ENCODE measurements at places on chromosomes 12 and 14.

GRCh38 chr14:56905282-56905681 lies 95.0 kb upstream of the OTX2 start:
- DNase-seq: no peak

GRCh38 chr14:35565871-35566464 lies 32.0 kb downstream of the INSM2 start:
- DNase-seq: no peak

DNA sequence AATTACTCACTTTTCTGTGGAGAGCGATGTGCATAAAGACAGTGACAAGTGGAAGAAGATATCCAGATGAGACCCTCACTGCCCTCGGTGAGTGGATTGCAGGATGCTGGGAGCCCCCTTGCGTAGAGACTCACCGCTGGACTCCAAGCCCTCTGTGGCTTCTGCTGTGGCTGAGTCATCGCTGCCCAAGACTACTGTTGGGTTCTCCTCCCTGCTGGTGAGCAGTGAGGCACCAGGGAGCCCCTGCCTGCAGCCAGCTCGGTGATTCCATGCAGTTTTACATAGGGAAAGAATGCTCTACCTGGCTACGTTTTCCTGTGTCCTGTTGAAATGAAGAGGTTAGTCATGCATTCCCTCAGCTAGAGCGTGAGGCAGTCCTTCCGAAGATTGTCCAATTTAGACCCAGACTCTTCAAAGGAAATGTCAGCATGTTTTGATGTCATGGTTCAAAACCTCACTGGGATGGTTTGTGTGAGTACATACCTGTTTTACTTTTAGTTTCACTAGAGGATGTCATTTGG lies 28.2 kb downstream of the TRAF3 start:
- no peak for DNase-seq

DNA sequence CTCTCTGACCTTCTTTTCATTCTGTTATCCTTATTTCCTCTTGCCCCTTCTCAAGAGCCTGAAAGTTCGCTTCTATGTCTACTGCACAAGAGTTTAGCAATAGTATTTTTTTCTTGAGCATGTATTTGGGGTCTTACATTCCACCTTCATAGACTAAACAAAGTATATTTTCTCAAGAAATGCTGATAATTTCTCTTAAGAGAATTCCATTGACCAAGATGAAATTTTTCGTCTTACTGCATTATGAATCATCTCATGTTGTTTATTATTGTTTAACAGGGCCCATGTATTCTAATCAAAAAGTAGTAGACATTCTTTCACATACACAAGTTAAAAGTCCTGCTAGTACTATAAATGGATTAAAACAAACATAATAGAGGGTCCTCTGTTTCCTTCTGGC lies 219.3 kb downstream of the C12orf50 start:
- no peak for DNase-seq

DNA sequence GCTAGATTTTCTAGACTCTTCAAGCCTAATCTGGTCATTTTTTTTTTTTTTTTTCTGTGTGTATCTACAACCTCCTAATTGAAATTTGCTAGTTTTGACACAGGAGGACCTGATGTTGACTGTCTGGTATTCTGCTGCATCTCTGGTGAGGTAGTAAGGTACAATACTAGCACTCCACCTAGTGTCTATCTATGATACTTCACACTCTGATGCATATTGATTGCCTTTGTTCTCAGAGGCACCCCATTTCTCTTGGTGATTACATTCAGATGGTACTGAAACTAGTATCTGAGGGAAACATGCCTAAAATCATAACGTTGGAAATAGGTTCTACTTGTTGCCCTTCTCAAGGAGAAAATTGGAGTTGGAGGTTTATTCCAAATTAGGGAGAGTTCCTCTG lies 930.5 kb upstream of the NOVA1 start:
- no peak for DNase-seq

- no peak for DNase-seq
Observed at GRCh38 chr12:83092129-83092528, 405.4 kb downstream of the TMTC2 start.

- DNase-seq: no peak
Observed at GRCh38 chr12:122471324-122472226, 29.2 kb downstream of the ZCCHC8 start.

DNA sequence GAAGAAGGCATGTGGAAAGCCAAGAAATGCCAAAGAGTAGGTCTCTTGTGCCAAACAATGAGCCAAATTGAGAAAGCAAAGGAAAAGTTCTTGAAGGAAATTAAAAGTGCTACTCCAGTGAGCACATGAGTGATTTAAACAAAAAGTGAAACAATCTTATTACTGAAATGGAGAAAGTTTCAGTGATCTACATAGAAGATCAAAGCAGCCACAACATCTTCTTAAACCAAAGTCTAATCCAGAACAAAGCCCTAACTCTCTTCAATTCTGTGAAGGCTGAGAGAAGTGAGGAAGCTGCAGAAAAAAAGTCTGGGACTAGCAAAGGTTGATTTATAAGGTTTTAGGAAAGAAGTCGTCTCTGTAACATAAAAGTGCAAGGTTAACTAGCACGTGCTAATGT lies 259.6 kb downstream of the FLRT2 start:
- DNase-seq: no peak

GRCh38 chr12:122722387-122722786 lies 5.8 kb upstream of the HCAR3 start:
- no peak for DNase-seq

GRCh38 chr14:74984236-74985027 lies 18.3 kb upstream of the EIF2B2 start:
- DNase-seq: no peak

GRCh38 chr12:22459838-22460490 lies 84.4 kb downstream of the C2CD5 start:
- DNase-seq: no peak

DNA sequence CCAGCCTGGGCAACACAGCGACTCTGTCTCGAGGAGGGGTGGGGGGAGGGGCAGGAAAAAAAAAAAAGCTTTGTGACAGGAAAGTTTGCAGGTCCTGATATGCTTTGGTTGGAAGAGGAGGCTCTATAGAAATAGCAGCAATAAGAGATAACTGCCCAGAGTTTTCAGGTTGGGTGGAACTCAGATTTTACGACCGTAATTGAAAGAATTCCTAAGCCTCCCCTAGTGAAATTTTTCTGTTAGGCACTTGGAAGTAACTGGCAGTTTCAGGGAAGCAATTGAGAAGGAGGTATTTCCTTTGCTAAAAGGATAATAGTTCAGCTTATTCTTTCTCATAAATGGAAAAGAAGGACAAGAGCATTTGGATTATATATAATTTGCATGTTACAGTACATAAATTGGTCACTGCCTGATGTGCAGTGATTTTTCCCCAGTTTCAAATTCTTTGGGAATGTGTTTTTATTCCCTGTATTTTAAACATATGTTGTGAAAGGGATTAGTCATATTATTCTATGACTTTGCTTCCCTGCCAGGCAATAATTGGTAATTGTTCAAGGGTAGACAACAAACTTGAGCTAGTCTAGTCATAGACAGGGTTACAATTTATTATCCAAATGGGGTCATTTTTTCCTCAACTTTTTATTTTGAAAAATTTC lies 452.8 kb downstream of the AEBP2 start:
- no peak for DNase-seq

DNA sequence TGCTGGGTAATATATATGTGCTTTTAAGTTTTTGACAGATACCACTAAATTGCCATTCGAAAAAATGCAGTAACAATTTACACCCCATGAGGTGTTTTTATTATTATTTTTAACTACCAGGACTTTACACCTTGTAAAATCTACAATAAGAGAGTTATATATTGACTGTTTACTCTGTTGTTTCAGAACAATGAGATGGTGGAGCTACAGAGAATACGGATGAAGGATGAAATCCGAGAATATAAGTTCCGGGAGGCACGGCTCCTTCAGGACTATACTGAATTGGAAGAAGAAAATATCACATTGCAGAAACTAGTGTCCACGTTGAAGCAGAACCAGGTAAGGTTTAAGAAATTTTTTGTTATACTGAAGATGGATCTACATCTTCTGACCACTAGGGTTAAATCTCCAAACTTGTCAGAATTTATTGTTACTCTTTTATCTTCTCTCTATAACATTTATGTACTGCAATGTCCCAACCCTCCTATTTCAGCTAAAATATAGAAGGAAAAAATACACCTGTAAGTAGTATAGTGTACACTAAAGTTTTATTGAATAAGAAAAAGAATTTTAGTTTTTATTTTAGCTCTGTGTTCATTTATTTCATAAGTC lies 105.4 kb upstream of the FGD4 start:
- DNase-seq: no peak

GRCh38 chr12:65656891-65657351 lies 167.4 kb upstream of the HMGA2 start:
- no peak for DNase-seq

DNA sequence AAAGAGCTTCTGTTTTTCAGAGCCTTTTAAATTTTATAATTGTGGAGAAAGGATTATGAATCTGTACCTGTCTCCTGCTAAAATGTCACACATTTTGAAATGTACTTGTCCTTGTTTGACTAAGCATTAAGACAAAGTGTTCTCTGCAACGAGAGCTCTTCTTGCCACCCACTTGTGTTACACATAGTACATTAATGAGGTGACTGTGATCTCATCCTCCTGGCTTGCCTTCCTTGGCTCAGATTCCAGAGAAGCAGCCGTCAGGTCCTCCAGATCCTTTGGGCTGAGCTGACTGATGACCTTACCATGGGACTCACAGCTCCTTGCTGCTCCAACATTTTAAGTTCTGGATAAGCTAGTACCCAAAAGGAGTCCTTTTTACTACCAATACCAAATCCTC lies 81.4 kb downstream of the BBS10 start:
- DNase-seq: peak; percentile 96

DNA sequence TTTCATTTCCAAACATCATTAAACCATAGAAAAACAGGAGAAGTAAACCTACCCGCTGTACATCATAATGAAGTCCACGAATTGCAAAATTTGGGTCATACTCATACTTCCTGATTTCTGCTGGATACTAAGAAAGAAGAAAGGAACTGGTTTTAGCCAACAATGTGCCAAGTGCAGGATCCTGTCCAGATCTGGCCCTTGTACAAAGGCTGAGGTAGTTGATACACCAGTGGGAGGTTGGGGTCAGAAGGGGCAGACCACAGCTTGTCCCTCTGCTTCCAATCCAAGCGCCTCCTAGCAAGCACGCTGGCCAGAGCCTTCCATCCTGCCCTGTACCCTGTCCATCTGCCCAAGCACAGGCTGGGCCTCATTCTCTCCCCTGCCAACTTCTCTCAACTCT lies 34.2 kb downstream of the NT5DC3 start:
- DNase-seq: no peak

DNA sequence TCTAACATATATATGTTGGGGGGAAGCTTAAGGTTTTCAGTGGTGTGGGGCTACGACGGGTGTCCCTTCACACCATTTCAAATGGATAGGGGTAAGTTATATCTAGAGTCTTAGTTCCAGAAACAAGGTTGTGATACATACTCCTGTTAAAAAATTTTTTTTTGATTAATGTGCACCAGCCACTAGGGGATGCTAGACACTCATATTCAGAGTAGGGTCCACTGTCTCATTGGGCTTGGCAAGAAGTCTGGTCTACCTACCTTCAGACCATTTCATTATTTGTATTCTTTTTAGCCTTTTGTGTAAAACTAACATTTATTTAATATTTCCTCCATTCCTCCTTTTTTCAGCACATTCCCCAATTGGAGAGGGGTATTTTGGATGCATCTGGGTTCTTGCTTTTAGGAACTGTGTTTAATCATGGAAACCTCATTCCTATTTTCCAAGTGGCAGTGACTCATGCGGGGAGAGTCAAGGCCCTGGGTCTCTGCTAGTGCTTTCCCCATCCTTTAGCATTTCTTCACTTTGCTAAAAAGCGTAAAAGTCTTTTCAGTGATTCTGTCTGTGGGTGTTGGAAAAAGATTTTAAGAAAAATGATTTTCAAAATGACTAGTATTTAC lies 33.4 kb downstream of the ANO4 start:
- DNase-seq: no peak

Measured in gastrocnemius medialis (tissue), 4 donors.